ENCODE measurements at places on chromosomes 16 and 17. TPM values are rescaled to one million over a fixed set of nuclear protein-coding genes. Genes with fewer than 3 reads are reported as not detected.

GGT6 gene
- not detected for total RNA-seq

TPPP3 gene
- total RNA-seq: 7.5 TPM

GRB7 gene
- total RNA-seq: 5.0 TPM

ZKSCAN2 gene
- 2.3 TPM for total RNA-seq

ADAD2 gene
- not detected for total RNA-seq

LITAFD gene
- not detected for total RNA-seq

HLF gene
- 0.22 TPM for total RNA-seq

PYDC1 gene
- not detected for total RNA-seq

MYH2 gene
- total RNA-seq: not detected

ALKBH5 gene
- 57.5 TPM for total RNA-seq

TEKT5 gene
- total RNA-seq: not detected

LRRC36 gene
- not detected for total RNA-seq

HSD17B2 gene
- not detected for total RNA-seq

TMC7 gene
- 9.9 TPM for total RNA-seq

PABPN1L gene
- total RNA-seq: not detected

MGAT5B gene
- total RNA-seq: 19.9 TPM

OR1F1 gene
- 0.76 TPM for total RNA-seq

C16orf46 gene
- total RNA-seq: 0.87 TPM

ARL5C gene
- total RNA-seq: not detected

LLGL2 gene
- total RNA-seq: 30.9 TPM

MPO gene
- total RNA-seq: not detected

TNFRSF17 gene
- total RNA-seq: not detected

KRT35 gene
- total RNA-seq: not detected

RAD51D gene
- total RNA-seq: 33.4 TPM

IKZF3 gene
- total RNA-seq: not detected

AURKB gene
- 152 TPM for total RNA-seq

TTYH2 gene
- total RNA-seq: 2.0 TPM

PERCC1 gene
- total RNA-seq: not detected

FBXW10 gene
- 1.8 TPM for total RNA-seq

LAT gene
- total RNA-seq: 5.5 TPM

FBXL16 gene
- 3.5 TPM for total RNA-seq

MYL4 gene
- not detected for total RNA-seq

PAGR1 gene
- 50.8 TPM for total RNA-seq

All from A549 treated with ZK216348 at 1 μM for 4 hours (cell line).